Dermis blood vessel endothelial cell (primary cell): ENCODE measurements at places on chromosomes 3 and 15. TPM values are rescaled to one million over a fixed set of nuclear protein-coding genes. Genes with fewer than 3 reads are reported as not detected.
A peak's percentile ranks its signal among the peaks of the same experiment; 100 is the strongest.

The KCNMB3 gene
- total RNA-seq: 2.6 and 3.9 TPM in 2 replicates

The ACP3 gene
- total RNA-seq: not detected in 2 replicates

The CGNL1 gene
- total RNA-seq: 16.3 and 21.1 TPM in 2 replicates

The FETUB gene
- total RNA-seq: not detected in 2 replicates

The LZTFL1 gene
- total RNA-seq: 11.9 and 16.8 TPM in 2 replicates

The NUSAP1 gene
- total RNA-seq: 39.0 and 113 TPM in 2 replicates

The MEGF11 gene
- not detected in 2 replicates for total RNA-seq

The PARP15 gene
- 0.17 and 0.47 TPM in 2 replicates for total RNA-seq

The SNTN gene
- not detected in 2 replicates for total RNA-seq

The MYRIP gene
- total RNA-seq: 30.0 and 32.2 TPM in 2 replicates

- DNase-seq: no peak
These were observed 37.7 kb upstream of the NAALADL2 start for GRCh38 chr3:174821477-174821876.

DNA sequence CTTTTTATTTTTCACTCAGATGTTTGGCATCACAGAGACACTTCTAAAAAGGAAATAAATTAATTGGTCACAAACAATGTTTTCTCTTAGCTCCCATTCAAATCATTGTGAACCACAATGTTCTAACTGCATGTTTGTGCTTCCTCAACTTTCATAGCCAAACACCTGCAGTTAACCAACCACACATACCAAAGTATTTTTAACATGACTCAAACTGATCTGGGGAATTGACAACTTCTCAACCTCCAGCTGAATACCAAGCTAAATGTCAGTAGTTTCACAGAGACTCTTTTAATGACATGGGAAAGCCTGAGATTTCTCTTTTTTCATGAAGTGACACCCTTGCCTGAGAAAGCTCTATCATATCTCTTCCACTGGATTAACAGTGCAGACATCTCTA lies 217.9 kb upstream of the MME start:
- DNase-seq: no peak

DNA sequence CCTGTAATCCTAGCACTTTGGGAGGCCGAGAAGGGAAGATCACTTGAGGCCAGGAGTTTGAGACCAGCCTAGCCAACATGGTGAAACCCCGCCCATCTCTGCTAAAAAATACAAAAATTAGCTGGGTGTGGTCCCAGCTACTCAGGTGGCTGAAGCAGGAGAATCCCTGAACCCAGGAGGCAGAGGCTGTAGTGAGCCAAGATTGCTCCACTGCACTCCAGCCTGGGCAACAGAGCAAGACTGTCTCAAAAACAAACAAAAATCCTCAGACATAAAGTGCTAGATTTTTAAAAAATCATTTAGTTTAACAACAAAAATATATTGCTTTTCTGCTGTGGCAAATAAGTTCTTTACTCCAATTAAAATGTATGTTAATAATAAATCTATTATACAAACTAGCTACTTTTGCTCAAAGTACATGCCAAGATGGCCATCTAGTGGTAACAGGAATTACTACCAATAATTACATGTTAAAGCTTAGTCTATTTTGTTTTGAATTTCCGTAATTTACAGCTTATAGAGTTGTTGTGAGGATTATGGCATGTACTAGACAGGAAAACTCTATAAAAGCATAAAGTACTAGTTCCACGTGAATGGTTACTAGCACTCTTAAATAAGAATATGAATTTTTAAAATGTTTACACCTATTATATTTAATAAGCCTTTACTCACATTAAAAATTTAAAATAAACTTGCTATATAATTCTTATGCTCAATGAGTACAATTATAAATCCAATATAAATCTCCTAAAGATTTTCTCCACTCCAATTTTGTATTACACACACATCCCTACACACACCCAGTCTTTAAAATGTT lies 39.0 kb downstream of the GABPB1 start:
- DNase-seq: peak; percentile 63

DNA sequence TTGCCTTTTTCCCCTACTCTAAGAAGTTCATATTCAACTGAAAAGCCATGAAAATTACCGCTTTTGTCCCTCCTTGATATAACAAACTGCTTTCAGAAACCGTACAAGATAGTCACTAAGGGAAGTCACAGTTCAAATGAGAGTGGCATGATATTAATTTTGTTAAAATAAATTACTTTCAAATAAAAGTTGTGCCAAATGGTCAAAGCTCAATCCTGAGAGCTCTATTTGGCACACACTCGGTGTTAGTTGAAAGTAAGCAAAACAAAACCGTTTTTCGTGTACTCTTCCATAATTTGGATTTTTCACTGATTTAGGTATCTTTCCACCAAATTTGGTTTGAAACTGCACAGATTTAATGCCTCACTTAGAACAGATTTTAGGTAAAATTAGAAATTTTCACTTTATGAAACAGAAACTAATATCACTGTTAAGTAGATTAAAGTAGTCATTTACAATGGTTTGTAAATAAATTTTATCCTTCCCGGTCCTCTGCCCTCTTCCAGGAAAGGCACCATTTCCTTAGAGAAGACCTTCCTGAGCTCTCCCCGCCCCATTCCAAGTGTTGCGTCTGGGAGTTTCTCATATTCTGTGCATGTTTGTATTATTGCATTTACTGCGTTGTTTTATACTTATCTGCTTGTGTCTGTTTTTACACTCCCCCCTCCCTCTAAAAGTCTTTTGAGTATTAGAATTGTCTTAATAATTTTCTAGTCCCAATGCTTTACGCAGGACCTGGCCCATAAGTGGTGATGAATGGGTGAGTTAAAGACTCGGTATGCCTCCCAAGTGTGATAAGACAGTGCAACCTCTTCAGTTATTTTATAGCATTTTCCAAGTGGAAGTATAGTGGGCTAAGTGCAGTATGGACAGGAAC lies 853 bp downstream of the TCAIM start:
- peak; percentile 39 for DNase-seq

GRCh38 chr3:134082582-134082981 lies 52.9 kb upstream of the SLCO2A1 start:
- no peak for DNase-seq

DNA sequence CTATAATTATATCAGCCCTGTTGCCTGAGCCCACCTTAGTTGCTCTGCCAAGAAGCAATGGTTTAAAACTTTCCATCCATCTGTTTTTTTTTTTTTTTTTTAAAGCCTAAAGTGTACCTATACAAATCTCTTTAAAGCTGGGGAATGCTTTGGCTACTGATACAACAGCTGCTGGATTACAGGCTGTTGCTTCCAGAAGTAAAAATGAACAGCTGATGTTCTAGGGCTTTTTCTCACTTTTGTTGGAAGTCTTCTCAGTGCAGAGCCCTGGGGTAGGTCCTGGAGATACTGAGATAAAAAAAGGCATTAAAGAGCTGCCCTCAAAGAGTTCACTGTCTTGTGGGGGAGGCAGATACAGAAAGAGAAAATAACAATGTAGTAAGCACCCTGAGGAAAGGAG lies 218.1 kb downstream of the NLGN1 start:
- no peak for DNase-seq

- no peak for DNase-seq
These were observed 26.2 kb upstream of the TOP2B start for GRCh38 chr3:25690768-25691533.

DNA sequence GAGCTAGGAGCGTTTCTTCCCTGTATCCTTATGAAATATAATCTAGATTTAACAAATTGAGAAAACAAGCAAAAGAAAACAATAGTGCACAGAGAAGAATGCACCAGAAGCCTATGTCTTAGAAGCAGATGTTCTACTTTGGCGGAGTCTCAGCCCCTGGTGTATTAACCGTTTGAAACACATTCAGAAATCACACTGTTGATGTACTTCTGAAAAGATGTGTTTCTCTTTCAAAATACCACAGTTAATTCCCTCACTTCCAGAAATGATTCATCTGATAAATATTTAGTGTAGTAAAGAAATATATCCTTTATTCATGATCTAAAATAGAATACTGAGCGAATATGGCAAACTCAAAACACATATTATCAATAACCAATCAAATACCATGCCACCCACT lies 77.7 kb downstream of the CBLB start:
- no peak for DNase-seq

DNA sequence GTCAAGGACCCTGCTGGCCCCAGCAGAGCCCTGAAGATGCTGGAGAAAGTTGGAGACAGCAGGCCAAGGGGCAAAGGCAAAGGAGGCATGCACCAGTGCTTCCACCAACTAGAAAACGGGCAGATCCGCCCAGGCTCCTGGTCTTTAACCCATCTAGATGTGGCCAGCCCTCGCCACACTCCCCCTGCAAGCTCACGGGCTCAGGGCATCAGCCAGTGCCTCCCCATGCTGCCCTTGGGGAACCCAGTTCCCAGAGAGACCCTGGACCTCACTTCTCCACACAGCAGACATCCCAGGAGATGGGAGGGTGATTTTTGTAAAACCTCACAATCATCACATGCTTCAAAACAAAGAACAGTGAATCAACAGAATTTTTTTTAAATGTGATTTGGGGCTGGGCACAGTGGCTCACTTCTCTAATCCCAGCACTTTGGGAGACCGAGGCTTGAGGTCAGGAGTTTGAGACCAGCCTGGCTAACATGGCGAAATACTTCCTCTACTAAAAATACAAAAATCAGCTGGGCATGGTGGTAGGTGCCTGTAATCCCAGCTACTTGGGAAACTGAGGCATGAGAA lies 24.5 kb downstream of the CYFIP1 start:
- no peak for DNase-seq

GRCh38 chr3:101518421-101518871 lies 5.4 kb upstream of the SENP7 start:
- peak; percentile 32 for DNase-seq

DNA sequence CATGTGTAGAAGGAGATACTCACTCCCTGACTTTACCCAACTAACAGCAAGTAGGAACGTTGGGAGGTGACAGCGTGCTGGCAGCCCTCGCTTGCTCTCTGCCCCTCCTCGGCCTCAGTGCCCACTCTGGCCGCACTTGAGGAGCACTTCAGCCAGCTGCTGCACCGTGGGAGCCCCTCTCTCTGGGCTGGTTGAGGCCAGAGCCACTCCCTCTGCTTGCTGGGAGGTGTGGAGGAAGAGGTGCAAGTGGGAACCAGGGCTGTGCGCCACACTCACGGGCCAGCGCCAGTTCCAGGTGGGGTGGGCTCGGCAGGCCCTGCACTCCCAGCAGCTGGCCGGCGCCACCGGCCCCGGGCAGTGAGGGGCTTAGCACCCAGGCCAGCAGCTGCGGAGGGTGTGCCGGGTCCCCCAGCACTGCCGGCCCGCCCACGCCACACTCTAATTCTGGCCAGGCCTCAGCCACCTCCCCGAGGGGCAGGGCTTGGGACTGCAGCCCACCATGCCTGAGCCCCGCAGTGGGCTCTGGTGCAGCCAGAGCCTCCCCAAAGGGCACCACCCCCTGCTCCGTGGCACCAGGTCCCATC lies 68.4 kb upstream of the FRMD4B start:
- no peak for DNase-seq

- DNase-seq: no peak
These were observed 108.8 kb downstream of the EPHA3 start for GRCh38 chr3:89216016-89216739.

GRCh38 chr3:173045770-173046382 lies 95.2 kb downstream of the SPATA16 start:
- DNase-seq: peak; percentile 44

GRCh38 chr3:122996038-122996580 lies 31.5 kb downstream of the SEMA5B start:
- DNase-seq: no peak

GRCh38 chr15:63573533-63573932 lies 23.7 kb upstream of the FBXL22 start:
- DNase-seq: no peak

DNA sequence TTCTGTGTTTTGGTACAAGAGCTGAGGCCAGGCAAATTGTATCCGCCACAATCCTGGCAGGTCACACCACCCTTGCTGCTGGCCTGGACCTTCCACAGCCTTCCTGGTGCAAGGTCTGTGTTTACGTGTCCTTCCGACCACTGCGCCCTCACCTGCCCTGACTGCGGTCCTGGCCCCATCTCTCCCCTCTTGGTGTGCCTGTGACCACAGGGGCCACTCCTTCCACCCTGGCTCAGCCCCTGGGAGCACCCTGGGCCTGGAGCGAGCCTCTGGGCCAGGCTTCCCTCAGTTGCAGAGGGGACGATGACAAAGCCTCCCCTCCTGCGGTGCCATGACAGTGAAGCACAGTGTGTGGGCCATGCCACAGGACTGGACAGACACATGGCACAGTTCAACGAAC lies 104.5 kb downstream of the PLXNA1 start:
- no peak for DNase-seq

DNA sequence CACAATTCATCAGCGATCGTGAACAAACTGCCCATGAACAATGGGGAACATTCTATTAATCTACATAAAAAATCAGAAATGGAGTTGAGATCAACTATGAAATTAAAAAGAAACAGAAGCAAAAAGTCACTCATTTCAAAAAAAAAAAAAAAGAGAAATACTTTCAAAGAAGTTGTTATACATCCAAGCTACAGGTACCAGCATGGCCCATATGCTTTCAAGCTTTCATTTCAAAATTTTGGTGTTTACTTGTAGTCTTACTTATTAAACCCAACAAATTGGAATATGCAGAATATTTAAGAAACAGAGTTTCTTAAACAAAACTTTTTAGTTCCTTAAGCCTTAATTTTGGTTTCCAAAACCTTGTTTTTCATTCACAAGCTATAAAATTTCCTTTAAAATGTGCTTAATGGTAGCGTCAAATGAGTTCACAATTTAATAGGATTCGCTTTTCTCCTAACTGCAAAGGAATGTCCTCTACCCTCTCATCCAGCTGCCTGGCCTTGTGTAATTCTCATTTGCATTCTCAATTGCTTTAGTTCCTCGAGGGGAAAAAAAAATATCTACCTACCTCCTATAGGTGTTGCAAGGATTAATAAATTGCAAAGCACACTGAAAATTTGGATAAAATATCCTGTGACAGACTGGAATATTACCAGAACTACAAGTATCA lies 565.2 kb downstream of the ROBO1 start:
- DNase-seq: no peak

DNA sequence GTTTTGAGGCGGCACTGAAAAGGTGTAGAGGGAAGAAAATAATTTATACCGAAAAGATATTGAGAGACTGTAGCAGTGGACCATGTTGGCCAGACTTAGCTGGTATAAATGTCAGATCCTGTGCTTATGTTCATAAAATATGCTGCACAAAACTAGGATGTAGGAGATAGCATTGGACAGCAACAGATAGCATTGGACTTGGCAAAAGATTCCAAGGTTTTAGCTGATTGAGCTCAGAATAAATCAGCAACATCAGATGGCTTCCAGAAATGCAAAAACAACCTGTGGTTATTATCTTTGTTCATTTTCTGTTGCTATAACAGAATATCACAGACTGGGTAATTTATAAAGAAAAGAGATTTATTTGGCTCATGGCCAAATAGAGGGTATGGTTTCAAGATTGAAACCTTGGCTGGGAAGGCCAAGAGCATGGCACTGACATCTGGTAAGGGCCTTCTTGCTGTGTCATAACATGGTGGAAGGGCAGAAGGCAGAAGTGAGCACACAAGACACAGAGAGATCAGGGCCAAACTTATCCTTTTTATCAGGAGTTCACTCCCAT lies 34.7 kb downstream of the SLC28A1 start:
- no peak for DNase-seq

DNA sequence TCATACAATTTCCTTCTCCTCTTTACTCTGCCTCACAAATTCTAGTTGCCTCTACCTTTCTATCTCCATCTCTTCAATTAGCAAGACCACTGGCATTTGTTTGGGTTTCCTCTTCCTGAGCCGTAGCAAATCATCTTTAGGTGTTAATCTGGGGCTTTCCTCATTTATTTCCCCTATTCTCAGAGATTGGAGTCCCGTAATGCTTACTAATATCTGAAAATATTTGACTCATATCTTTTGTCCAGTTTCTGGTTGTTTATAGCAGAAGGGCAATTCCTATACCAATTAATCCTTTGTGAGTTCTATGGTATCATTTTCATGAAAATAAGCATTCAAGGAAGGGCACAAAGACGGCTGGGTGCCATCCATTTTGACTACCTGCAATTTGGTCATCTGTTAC lies 103.7 kb downstream of the NR2E3 start:
- no peak for DNase-seq
